Stimulated activated CD8-positive, alpha-beta memory T cell treated with anti-CD3 and anti-CD28 coated beads, Interleukin-7, amount 100 ng/mL, for 1 hour (primary cell): ENCODE measurements at places on chromosomes 6 and 20.

- no peak for DNase-seq
Measured at GRCh38 chr6:122751326-122751725, 28.2 kb upstream of the FABP7 start.

DNA sequence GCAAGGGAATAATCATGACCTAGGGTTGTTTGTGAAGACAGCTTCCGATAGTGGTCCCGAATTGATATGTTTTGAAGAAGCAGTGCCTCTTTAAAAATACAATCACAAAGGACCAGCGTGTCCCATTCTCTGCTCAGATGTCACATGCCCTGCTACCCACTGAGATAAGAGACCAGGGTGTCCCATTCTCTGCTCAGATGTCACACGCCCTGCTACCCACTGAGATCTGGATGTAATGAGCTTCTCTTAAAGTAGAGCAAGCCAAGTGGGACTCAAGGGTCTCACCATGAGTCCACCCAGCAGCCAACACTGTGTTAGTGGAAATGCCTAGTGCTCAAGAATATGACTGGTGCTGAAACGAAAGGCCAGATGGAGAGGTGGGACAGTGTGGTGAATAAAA, 22.2 kb downstream of the RIN2 start:
- no peak for DNase-seq

DNA sequence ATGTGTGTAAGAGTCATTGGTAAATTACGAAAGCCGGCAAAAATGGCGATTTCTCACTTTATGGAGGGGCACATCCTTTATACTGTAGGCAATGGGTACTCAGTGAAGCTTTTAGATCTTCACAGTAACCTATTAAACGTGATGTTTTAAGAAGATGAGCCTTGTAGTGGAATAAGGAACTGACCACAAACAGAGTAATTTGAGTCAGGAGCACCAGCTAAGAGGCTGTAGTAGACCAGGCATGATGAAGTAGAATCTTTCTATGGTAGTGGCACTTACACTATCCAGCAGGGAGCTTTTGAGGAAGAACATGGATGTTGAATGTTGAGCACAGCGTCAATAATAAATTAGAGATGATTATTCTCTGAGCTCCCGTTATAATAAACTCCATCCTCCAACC, 65.9 kb downstream of the HIVEP2 start:
- no peak for DNase-seq

DNA sequence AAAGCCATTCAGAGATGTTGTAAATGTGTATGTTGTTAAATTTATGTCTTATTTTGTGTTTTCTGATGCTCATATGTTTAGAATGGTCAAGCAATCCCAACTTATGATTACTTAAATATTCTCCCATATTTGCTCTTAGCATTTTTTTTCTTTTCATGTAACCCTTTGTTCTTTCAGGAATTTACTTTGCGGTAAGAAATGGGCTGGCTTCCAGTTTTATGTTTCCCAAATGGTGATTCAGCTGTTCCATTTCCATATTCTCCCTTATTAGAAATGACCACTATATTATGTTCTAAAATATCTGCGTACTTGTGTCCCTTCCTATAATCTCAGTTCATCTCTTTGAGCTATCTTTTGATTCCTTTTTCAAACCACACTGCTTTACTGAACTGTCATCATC, 113.7 kb downstream of the CDH26 start:
- DNase-seq = no peak

GRCh38 chr6:108438918-108439317, 121.8 kb upstream of the FOXO3 start:
- DNase-seq = no peak

DNA sequence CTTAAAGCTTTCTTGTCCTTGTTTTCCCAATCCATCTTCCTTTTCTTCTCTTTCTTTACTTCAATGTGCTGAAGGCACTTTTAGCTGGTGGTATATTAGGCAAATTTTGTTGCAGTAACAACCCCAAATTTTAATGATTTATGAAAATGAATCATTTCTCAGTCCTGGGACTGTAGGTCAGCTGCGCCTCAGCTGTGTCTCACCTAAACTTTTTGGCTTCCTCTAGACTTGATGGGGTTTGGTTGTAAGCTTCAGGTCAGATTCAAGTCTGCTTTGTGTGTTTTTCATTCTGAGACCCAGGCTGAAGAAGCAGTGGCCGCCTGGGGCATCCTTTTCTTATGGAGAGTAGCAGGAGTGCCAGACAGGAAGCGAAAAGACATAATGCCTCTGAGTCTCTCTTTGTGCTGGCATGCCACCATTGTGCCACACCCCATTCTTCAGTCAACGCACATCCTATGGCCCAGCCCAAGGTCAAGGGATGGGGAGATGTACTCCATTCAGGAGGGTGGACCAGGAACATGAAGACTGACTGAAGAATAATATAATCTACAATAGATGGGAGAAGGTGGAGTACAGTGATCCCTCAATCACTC, 28.9 kb upstream of the CD83 start:
- DNase-seq = no peak

- no peak for DNase-seq
Measured at GRCh38 chr20:23032056-23032749, 2.9 kb upstream of the SSTR4 start.

GRCh38 chr6:167142433-167142761, 15.4 kb downstream of the GPR31 start:
- no peak for DNase-seq

DNA sequence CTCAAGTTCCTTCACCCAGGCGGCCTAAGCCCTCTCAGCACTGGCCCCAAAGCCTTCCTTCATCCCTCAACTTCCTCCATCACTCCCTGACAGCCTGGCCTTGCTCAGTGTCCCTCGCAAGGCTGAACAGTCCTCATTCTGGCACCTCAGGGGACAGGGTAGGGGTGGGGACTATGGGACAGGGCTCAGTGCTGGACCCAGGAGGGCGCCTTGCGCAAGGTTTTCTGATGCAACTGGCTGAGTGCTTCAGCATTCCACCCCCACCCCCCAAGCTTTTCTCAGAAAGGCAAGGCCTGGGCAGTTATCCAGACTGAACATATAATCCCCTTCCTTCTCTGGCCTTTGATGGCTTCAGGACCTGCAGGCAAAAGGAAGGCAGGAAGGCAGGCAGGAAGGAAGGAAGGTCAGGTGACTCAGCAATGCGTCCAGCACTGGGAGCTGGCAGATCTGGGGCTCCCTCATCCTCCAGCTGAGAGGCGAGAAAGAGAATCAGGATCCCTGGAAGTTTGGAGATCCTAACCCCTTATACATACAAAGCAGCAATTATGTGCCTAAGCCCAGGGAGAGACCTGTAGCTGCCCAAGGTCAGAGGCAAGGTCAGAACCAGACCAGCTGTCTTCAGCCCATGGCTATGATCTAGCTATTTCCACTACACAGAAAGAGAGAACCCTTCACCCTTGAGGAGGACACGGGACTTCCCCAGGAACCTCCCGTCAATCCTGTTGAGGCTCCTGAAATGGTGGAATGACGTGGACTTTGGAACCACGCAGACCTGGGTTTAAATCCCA, 8.6 kb upstream of the TRIB3 start:
- DNase-seq = no peak

GRCh38 chr6:119979862-119980261, 630.3 kb upstream of the MAN1A1 start:
- DNase-seq = no peak

DNA sequence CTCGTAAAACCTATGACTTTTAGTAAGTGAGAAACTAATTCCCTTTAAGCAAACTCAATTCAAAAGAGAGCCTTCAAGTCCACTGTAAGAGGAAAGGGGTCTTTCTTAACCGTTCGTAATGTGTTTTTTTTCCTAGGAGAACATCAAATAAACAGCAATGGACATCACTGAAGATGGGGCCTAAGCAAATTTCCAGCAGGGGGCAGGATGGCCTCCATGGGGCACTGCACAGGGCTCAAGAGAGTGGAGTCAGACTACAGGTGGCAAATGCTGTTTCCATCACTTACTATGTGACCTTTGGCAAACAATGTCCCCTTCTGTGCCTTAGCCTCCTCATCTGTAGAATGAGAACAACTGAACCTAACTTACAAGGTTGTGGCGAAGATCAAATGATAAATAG, 88.7 kb downstream of the ARHGAP18 start:
- no peak for DNase-seq

GRCh38 chr20:39004508-39004907, 42.4 kb downstream of the DHX35 start:
- no peak for DNase-seq

DNA sequence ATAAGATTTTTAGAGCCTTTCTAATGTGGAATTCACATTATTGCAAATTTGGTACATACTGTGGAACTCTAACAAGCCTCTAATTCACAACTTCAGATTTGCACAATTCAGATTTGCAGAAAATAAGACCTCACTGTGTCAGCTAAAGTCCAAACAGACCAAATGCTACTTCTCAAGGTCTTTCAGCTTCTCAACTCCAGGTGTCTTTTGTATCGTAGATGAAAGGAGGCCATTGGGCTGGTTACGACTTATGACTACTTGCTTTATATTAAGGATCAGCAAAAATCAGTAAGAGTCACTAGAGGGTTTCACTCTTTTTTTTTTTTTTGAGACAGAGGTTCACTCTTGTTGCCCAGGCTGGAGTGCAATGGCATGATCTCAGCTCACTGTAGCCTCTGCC, 37.8 kb downstream of the ZNF217 start:
- DNase-seq = no peak

- no peak for DNase-seq
Measured at GRCh38 chr6:25755483-25755882, 941 bp downstream of the SLC17A4 start.

GRCh38 chr20:21739161-21739560, 33.7 kb downstream of the PAX1 start:
- no peak for DNase-seq

DNA sequence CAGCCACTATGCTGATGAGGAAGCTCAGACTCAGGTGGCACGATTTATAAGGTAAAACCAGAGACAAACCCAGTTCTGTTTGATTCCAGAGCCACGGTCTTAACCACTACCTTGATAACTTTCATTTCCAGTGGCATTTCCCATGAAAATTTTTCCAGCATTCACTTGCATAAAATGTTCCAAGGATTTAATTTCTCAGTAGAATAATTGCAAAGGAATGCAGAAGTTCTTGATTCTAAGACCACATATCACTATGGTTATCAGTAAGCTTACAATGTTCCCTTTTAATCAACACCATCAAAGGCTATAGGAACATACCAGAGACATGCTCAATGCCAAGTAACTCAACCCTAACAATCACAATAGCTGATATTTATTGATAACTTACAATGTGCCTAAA, 306.0 kb upstream of the HS3ST5 start:
- no peak for DNase-seq

DNA sequence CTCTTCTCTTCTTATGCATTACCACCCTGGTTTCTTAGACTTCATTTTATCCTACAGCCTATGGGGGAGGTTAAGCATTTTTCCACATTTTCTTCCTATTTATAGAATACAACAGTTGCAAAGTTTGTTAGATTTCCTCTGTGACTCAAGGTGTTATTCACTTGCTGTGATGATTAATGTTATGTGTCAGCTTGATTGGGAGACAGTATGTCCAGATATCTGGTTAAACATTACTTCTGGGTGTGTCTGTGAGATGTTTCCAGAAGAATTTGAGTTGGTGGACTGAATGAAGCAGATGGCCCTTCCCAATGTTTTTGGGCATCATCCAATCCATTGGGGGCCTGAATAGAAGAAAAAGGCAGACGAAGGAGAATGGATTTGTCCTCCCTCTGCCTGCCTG, 131.3 kb downstream of the C6orf118 start:
- no peak for DNase-seq

- DNase-seq = no peak
Measured at GRCh38 chr20:44357020-44357419, 1.5 kb downstream of the HNF4A start.
